Skeletal muscle cell (primary cell): ENCODE measurements at places on chromosomes 6 and 20.

- DNase-seq, result no peak
These were observed 11.1 kb upstream of the ADTRP start for GRCh38 chr6:11789744-11790143.

DNA sequence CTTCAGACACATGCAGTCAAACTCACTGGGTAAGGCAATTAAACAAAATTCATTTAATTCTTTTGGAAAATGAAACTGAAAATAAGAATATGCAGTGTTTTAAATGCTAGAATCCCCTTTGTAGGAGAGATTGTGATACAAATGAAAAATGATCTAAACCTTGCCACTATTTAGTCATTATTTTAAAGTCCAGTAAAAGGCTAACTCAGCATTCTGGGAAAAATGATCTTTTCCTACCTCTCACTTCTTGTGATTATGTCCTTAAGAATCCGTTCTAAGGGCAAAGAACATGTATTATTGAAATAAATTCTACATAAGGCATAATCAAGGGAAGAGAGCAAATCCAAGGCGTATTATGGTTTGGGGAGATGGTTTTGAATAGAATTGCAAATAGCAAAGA is 46.4 kb downstream of the TINAG start:
- DNase-seq, result no peak

DNA sequence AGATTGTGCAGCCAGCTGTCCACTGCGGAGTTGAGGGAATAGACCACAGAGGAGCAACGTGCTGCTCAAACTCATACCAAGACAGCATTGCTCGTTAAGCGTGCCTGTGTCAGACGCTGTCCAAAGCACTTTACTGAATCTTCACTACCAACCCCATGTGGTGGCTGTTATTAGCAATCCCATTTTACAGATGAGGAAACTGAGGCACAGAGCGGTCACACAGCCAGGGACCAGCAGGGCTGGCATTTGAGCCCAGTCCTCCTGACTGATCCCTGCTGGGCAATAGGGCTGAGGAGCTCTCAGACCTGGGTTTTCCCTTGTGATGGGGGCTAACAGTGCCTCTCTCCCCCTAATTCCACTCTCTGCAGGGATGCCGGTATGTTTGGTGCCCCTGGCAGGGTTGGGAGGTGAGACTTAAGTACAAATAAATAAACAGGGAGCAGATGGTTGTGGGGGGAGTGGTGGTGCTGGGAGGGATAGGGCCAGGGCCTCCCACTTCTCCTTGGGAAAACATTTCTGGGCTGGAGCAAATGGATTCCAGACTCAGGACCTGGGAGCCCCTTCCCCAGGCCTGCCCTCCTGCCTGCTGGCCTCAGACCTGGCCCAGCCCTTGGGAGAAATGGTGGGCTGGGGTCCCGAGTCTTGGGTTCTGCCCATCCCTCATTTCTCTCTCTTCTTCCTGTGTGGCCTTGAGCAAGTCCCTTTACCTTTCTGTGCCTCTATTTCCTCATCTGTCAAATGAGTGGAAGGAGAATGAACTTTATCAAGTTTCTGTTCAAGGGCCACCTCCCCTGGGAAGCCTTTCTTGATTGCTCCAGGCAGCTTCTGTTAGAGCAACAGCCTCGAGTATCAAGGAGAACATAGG is 17.7 kb downstream of the SRXN1 start:
- DNase-seq, result no peak

GRCh38 chr6:166485651-166486535 is 100.6 kb downstream of the RAMACL start:
- DNase-seq, result no peak

GRCh38 chr6:18962361-18962905 is 575.3 kb downstream of the RNF144B start:
- DNase-seq, result no peak

DNA sequence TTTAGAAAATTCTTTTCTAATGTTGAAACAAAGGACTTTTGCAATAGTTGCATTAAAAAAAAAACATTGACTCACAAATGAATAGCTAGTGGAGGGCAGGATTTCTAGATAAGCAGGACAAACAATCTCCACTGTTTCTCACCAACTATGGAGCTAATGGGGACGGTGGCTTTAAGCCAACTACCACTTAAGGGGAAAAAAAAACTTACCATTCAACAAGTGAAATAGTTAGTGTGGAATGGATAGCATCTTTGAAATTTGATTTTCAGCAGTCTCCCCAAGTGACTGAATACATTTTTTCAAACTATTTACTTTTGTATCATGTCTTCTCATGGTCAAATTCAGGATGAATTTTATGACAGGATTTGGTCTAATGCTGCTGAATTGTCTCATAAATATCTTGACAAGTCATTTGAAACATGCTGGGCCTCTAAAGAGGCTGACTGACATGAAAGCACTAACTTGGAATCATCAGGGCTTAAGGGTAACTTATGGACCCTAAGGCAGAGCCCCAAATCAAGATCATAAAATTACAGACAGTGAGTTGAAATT is 100.5 kb downstream of the EYA4 start:
- DNase-seq, result peak; percentile 64

DNA sequence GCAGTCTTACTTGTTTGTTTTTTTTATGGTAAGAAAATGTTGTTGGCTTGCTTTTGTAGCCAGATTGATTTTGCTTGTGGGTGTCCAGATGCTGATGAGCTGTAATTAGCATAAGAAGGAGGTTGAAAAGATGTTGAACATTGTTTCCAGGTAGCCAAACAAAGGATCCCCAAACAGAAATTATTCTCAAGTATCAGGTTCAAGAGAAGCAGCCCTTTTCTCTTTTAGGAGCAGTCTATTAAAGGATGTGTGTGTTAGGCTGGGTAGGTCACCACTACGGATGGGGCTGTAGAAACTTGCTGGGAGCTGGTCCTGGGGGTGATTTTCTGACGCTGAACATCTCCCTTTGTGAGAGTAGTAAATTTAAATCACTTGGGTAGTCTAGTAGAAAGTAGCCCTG is 86.9 kb upstream of the VSTM2L start:
- no peak for DNase-seq
